Heart right ventricle (tissue), 16 donors: ENCODE measurements at places on chromosomes 16 and 17. TPM values are rescaled to one million over a fixed set of nuclear protein-coding genes. Genes with fewer than 3 reads are reported as not detected.

GRCh38 chr16:55899857-55900256 lies 24.7 kb upstream of the CES5A start:
- no peak for DNase-seq

GRCh38 chr17:66301367-66301863 lies 998 bp upstream of the PRKCA start:
- no peak for DNase-seq

GRCh38 chr17:19304209-19304608 lies 58.3 kb downstream of the B9D1 start:
- DNase-seq: no peak

DNA sequence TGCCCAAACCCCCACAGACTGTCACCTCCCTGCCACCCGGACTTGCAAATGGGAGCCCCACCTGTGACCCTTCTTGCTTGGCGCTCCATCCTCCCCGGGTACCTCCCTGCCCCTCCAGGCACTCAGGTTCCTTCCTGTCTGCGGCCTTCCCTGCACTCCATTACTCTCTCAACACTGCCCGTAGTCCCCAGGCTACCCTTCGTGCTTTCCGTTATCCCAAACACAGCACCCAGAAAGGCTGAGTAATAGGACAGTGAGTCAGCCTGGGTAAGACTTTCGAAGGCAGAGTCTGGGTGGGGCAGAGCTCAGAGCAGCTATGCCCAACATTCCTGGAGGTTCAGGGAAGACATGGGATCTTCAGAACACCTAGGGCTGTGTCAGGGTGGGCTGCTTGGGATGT lies 16.6 kb upstream of the C16orf74 start:
- no peak for DNase-seq

- no peak for DNase-seq
These were observed 47.1 kb downstream of the ABCA8 start for GRCh38 chr17:68908045-68908444.

DNA sequence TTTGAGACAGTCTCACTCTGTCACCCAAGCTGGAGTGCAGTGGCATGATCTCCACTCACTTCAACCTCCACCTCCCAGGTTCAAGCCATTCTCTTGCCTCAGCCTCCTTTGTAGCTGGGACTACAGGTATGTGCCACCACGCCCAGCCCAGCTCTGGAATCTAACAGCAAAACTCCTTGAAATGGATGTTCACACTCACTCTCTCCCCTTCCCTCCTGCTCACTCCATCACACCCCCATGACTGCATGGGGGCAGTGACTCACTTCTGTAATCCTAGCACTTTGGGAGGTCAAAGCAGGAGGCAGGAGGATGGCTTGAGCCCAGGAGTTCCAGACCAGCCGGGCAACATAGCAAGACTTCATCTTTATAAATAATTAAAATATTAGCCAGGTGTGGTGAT lies 11.1 kb upstream of the TFAP4 start:
- no peak for DNase-seq

GRCh38 chr17:40671282-40671681 lies 6.3 kb upstream of the KRT222 start:
- no peak for DNase-seq

DNA sequence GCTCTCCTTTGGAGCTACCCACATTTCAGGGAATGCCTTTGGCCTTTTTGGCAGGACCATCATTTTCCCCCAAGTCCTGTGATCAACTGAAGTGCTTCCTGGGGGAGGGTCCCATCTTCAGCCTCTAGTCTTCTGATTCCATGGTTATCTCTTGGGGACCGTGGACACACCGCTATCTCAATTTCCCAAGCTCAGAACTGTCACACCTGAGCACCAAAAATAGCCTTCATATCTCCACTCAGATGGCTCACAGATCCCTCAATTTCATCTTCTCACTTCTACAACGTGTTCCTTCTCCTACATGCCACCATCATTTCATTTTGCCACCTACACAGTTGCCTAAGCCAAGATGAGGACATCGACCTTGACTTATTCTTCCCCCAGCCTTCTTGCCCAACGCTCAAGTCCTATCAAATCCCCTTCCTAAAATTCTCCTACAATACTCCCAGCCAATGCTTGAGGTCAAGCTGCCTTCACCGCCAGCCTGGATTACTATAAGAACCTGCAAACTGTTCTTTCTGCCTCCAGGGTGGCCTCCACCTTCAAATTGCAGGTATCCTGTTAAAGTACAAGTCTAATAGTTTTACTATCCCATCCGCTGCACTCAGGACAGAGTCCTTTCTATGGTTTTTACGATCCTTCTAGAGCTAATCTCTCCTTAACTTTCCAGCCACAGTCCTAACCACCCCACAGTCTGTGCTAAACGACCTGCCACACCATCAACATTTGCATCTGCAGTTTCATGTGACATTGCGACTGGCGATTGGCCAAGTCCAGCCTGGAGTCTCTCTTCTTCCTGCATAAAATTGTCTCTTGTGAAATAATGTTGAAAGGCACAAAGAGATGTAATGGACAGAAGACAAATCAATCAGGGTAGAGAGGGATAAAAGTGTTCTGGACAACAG lies 6.2 kb downstream of the ATP6V0D1 start:
- no peak for DNase-seq

- DNase-seq: peak; percentile 16
These were observed 2.0 kb downstream of the GPRC5B start for GRCh38 chr16:19882646-19883045.

GRCh38 chr17:51152766-51153209 lies 571 bp upstream of the NME1 start:
- DNase-seq: no peak

DNA sequence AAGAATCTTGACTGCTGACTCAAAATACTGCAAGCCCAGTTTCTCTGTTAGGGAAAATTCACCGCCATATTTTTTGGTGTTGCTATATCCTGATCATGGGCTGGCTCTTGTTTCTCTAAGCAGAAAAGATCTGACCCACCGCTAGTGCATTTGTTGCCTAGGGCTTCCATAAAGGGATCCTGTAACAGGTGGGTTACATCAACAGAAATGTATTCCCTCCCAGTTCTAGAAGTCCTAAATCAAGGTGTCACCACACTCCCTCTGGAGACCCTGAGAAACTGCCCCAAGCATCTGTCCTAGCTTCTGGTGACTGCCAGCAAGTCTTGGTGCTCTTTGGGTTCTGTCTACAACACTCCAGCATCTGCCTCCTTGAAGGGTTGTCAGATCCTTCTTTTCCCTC lies 99.7 kb downstream of the MAF start:
- DNase-seq: no peak

Gene FAM83G
- 1.1 TPM for polyA plus RNA-seq

Gene RNF222
- not detected for polyA plus RNA-seq

Gene DPEP3
- not detected for polyA plus RNA-seq

Gene TBC1D3K
- polyA plus RNA-seq: not detected
